Ureter (tissue), 1 donor: ENCODE measurements at places on chromosomes 3 and 15. TPM values are rescaled to one million over a fixed set of nuclear protein-coding genes. Genes with fewer than 3 reads are reported as not detected.
A peak's percentile ranks its signal among the peaks of the same experiment; 100 is the strongest.

DNA sequence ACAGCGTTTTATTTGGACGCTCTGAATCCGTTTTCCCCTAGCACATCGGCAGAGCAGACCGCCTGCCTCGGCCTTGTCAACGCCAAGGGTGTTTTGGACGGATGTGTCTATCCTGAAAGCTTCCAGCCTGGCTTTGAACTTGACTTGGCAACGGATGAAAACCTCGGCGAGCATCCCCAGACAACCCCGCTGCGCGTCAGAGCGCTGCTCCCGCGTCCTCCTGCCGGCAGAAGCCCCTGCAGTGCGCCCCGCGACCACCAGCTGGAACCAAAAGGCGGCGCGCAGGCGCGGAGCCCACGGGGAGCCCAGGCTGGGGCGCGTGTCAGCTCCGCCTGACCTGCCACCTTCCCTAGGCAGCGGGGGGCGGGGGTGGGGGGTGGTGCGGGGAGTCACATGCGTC lies 26.2 kb upstream of the ARL8B start:
- DNase-seq: no peak

GRCh38 chr3:2205692-2206091 lies 107.0 kb downstream of the CNTN4 start:
- DNase-seq: no peak

DNA sequence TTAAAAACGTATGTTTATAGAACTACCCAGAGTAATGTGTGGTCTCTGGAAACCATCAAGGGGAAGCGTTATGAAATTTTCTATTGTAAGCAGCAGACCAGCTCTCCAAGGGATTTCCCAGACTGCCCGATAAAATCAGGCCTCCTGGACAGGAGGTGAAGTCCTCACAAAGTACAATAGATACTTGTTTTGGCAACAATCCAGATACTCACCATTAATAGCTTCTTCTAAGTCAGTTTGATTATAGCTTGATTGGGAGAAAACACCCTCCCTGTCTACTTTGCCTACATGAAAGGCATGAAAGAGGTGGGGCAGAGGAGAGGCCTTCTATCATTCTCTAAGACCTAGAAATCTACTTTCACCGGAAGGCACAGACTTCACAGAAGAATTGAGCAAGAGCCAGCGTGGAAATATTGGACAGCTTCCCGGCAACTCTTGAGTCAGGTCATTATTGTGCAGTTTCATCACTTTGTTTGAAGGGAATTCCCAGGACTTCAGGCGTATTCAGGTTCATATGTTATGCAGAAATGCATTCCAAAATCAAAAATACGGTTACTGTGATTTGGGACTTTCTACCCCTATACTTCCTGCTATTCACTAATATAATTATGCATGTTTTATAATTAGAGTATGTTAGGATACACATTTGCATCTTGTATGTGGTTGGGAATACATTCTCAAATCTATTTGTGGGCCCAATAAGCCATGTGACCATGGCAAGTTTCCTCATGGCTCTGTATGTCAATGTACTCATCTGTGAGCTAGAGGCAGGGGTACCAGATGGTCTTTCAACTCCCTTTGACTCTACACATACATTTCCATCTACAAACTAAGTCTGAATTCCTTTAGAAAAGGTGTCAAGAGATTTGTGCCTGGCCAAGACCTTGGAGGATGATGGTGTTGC lies 103.5 kb downstream of the CD47 start:
- peak; percentile 87 for DNase-seq

DNA sequence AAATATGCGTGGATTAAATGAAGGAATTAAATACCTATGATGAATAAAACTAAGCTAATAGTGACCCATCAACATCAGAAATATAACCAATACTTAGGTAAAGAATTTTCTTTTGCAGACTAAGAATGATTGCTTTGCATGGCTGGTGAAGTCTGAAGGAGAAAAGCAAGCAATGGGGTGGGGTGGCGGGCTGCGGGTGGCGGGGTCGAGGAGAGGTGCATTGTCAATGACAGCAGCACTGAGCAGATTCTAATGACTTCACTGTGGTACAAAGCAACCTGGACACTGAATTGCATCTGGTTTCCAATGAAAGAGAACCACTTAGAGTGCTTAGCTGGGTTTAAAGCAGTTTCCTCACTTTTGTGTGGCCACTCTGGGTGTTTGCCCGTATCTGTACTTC lies 171.5 kb upstream of the IL12A start:
- no peak for DNase-seq

DNA sequence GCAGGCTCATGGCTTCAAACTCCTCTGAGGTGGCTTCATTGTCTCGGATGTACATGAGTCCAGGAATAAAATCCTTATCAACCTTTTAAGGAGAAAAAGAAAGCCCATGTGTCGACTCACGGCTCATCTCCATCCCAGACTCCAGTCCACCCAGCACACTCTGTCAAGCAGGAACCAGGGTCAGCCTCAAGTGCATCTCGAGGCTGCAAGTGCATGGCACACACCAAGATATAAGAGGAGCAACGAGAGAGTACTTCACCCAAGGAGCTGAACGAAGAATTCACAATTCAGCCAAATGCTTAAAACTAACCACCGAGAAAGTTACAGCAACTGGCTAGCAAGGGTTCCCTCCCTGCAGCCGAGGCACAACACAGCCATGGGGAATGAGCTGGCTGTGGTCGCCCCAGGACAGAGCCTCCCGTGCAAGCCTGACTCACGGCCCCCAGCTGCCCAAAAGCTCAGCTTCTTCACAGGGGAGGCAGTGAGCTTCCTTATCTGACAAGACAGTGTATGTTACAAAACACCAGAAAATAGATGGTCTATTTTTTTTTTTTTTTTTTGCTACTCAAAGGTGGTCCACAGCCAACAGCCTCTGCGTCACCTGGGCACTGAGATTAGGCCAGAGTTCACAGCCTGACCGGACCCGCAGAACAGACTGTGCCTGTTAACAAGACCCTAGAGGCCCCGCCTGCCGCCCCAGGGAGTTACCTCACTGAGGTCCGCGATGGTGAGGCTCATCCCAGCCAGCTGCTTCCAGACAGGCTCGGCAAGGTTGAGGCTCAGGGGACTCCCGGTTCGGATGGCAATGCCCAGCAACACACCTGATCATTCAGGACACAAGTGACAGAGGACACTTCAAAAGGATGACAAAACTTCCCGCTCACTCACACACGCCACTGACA lies 15.9 kb upstream of the OCA2 start:
- DNase-seq: no peak

- DNase-seq: no peak
Measured at GRCh38 chr3:124802702-124803101, 72.5 kb downstream of the UMPS start.

GRCh38 chr15:69760890-69761568 lies 308.4 kb downstream of the RPLP1 start:
- peak; percentile 73 for DNase-seq

DNA sequence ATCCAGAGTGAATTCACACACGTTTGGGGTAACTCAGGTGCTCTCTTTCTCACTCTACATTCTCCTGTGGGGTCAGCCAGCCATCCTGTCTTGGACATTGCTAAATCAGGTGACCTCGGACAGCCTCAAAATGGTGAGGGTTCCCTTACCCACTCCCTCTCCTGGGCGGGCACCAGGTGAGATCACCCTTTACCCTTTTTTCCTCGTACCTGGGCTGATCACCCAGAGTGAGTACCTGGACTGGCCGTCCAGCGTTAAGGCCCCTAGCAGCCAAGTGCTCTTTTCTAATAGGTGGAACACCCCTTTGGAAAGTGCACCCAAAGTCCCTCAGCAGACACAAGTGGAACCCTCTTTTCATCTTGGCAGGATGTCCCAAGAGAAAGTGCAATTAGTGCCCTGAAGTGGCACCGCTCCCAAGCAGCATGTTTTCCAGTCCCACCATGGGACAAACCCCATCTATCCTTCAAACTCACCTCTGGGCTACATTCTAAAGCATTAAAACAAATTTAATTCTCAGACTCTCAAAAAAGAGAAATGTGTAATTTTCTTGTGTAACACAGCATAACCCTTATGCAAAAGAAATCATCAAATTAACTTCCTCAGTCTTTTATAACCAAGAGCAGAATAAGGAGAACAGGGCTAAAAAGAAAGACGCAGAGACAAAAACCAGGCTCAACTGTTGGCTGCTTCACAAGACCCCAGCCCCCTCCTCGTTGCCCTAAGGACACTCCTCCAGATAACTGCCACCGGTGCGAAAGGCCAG lies 20.7 kb downstream of the TRANK1 start:
- DNase-seq: no peak

DNA sequence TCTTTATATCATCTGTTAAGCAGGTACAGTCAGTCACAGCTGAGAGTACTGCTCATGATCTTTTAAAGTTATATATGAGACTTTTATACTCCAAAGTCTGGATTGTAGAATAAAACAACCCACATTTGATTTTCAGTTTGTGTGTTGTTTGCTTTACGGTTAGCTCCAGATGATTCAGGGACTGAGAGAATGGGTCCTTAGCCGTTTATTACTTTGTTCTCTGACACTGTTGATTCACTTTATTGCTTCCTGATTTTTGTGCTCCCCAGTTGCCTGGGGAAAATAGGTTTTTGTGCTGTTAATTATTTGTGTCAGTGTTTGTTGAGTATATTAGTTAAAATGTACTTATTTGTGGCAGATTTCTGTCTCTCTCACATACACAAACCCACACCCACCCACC lies 8.6 kb upstream of the EBLN2 start:
- no peak for DNase-seq

GRCh38 chr3:95197661-95198060 lies 1134.8 kb downstream of the NSUN3 start:
- no peak for DNase-seq

- no peak for DNase-seq
Measured at GRCh38 chr15:99412626-99413025, 153.2 kb upstream of the MEF2A start.

GRCh38 chr3:13217736-13218540 lies 144.7 kb upstream of the IQSEC1 start:
- DNase-seq: no peak

DNA sequence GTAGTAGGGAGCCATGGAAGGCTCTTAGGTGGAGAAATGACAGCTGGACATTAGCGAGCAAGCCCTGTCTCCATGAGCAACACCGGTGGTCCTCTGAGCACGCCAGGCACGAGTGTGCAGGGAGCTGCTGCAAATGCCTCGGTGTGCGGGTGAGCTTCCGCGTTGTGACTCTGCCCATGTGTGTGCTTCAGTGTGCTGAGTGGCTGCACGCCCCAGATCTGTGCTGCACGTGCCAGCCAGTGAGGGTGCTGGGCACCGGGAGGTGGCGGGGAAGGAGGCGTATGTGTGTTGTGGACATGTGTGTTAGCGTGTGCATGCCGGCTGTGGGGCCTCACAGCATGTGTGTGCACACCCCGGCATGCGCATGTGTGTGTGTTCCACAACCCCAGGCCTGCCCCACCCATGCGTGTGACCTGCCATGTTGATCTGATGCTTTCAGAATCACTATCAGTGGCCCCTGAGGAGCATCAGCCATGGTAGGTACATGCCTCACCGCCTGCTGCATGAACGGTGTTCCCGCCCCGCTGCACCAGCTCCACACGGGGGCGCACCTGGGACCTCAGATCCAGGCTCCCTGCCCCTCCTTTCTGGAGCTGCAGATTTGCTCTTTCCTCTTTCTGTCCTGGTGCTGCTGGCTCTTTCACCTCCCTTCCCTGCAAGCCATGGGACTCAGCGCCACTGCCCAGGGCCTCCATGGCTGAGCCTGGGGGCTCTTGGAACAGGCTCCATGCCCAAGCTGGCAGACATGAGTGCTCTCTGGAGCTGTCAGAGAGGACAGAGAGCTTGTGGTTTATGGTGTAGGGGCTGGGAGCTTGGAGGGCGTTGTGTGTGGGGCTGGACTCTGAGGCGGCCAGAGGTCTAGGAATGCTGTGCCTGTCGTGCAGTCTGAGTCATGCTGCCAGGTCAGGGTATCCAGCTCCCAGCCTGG lies 169.4 kb downstream of the TBC1D2B start:
- DNase-seq: no peak

DNA sequence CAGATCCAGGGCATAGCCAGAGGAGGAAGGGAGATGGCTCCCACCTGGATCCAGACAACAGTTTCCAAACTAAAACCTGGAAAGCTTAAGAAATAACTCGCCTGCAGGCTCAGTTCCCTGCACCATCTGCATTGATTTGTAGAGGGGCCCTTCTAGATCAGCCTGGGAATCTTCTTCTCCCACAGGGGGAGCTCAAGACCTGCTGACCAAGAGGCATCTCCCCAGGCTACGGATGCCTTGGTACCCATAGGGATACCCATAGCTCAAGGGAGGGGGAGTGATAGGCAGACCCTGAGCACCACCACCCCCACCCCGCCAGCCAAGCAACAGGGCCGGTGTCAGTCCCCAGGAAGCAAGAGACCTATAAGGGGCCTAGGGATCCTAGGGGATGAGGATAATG lies 28.0 kb upstream of the DCLK3 start:
- no peak for DNase-seq

- DNase-seq: no peak
Measured at GRCh38 chr15:68666812-68667450, 88.1 kb downstream of the CORO2B start.

GRCh38 chr3:127084401-127084990 lies 101.6 kb downstream of the PLXNA1 start:
- DNase-seq: no peak

- DNase-seq: no peak
Measured at GRCh38 chr3:23475446-23475845, 272.3 kb downstream of the UBE2E2 start.

DNA sequence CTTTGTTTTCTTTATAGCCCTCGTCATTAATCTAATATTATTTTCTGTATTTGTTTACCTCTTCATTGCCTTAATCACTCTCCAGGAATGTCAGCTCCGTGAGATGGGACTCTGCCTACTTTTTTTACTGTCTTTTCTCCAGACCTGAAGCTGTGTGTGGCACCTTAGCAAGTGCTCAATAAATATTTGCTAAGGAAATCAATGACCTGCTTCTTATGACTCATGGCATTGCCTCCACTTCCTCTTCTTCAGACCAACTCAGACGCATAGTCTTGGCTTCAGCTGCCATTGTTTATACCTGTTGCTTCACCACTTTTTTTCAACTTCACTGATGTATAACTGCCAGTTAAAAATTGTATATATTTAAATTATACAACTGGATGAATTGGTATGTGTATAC lies 218.5 kb upstream of the CMC1 start:
- no peak for DNase-seq

DNA sequence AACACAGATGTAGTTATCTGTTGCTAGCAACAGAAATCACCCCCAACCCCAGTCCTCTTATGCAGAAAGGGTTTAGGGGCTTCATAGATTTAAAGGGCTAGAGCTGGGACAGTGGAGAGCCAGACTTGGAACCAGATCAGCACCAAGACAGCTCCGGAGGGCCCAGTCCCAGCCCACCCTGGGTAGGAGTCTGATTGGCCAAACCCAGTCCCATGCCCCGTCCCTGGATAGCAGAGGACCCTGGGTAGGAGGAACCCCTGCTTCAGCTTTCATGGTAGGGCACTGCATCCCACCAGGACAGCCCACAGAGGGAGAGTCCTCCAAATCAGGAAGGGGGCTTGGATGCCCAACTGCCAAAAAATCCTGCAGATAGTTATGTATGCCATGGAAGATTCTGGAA lies 103.0 kb downstream of the CORO2B start:
- DNase-seq: no peak

GRCh38 chr3:146164071-146164470 lies 3.1 kb upstream of the PLOD2 start:
- DNase-seq: no peak

- no peak for DNase-seq
Measured at GRCh38 chr3:151843275-151843674, 29.4 kb downstream of the AADAC start.

LSMEM2 gene
- total RNA-seq: not detected

SOX2 gene
- 0.16 TPM for total RNA-seq

CCR8 gene
- not detected for total RNA-seq

MNS1 gene
- total RNA-seq: 1.1 TPM

CLDND1 gene
- total RNA-seq: 90.2 TPM

ARPIN gene
- total RNA-seq: 30.0 TPM

RGMA gene
- total RNA-seq: 6.4 TPM

GPR62 gene
- total RNA-seq: 0.57 TPM

CRELD1 gene
- total RNA-seq: 37.0 TPM

SLC24A5 gene
- total RNA-seq: not detected
